GM13976 (cell line): ENCODE measurements at places on chromosomes 7 and 10.

GRCh38 chr7:43653466-43653865 lies 70.6 kb downstream of the STK17A start:
- DNase-seq, result no peak

GRCh38 chr10:45660876-45661411 lies 11.6 kb downstream of the ZFAND4 start:
- DNase-seq, result no peak

- DNase-seq, result no peak
Measured at GRCh38 chr7:103487419-103487818, 41.4 kb upstream of the SLC26A5 start.

DNA sequence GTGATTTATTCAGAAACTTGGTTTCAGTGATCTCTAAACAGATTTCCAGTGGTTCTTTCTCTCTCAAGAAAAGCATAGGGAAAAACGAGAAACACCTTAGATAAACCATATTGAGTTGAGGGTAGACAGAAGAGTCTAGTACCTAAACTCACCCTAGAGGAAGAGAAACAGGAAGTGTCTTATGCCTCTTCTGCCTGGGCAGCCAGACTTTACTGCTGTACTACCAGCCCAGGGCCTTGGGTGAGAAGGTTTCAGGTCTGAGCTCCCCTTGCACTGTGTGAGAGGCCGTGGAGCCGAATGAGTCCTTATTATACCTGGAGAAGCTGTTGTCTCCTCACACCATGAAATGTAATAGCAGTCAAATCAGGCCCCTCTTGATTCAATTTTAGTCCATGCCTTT lies 18.2 kb downstream of the HIF1AN start:
- DNase-seq, result no peak

- DNase-seq, result no peak
Measured at GRCh38 chr7:40802497-40802896, 667.7 kb downstream of the SUGCT start.

- DNase-seq, result no peak
Measured at GRCh38 chr10:16297069-16297468, 139.7 kb upstream of the PTER start.

- DNase-seq, result no peak
Measured at GRCh38 chr10:127398971-127399365, 150.1 kb upstream of the NPS start.

DNA sequence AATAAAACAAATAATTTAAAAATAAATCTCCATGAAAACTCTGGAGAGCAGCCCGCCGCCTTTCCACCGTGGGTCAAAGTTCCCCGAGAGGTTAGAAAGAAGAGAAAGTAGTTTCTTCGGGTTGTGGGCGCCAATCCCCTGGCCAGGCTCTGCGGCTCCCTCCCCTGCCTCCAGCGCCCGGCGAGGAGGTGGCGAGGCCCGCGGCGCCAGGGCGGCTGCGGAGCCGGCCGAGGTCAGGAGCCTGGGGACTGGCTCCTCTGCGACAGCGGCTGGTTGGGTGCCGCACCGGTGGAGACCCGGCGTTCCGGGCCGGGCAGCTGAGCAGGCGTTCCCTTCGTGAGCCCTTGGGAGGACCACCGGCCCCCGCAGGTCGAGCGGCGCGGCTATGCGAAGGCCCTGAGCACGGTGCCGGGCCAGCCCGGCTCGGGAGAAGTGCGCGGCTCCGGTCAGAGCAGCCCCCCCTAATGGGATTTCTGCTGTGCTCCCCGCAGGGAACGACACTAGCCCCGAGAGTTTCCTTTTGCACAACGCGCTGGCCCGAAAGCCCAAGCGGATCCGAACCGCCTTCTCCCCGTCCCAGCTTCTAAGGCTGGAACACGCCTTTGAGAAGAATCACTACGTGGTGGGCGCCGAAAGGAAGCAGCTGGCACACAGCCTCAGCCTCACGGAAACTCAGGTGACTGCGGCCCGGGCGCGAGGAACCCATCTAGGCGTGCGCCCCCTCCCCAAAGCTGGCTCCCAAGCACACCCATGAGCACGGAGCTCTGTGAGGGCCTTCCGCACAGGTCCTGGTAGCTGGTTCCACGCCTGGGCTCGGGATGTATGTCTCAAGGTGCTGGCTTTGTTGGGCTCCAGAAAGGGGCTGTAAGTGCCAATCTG lies 2.8 kb downstream of the EMX2 start:
- DNase-seq, result peak; percentile 30

DNA sequence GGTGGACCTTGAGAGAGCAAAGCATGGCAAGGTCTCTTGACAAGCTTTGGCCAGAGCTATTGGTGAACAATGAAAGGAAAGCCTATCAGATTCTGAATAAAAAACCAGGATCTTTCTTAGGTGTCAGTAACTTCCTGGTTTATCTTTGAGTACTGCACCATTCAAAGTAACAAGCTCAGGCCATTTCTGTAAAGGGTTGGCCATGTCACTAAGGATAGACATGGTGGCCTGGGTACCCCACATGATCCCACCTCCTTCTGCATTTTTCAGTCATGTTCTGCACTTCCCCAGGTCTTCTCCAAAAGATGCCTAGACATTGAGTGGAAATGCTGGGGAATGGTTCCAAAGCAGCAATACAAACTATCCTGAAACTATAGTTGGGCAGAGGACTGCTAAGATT lies 242.0 kb downstream of the ARHGAP12 start:
- no peak for DNase-seq

- no peak for DNase-seq
Measured at GRCh38 chr7:11315666-11316258, 342.1 kb downstream of the PHF14 start.

GRCh38 chr7:142873281-142873784 lies 12.2 kb downstream of the TRPV6 start:
- peak; percentile 72 for DNase-seq

- DNase-seq, result no peak
Measured at GRCh38 chr10:75712242-75712880, 280.9 kb downstream of the LRMDA start.

DNA sequence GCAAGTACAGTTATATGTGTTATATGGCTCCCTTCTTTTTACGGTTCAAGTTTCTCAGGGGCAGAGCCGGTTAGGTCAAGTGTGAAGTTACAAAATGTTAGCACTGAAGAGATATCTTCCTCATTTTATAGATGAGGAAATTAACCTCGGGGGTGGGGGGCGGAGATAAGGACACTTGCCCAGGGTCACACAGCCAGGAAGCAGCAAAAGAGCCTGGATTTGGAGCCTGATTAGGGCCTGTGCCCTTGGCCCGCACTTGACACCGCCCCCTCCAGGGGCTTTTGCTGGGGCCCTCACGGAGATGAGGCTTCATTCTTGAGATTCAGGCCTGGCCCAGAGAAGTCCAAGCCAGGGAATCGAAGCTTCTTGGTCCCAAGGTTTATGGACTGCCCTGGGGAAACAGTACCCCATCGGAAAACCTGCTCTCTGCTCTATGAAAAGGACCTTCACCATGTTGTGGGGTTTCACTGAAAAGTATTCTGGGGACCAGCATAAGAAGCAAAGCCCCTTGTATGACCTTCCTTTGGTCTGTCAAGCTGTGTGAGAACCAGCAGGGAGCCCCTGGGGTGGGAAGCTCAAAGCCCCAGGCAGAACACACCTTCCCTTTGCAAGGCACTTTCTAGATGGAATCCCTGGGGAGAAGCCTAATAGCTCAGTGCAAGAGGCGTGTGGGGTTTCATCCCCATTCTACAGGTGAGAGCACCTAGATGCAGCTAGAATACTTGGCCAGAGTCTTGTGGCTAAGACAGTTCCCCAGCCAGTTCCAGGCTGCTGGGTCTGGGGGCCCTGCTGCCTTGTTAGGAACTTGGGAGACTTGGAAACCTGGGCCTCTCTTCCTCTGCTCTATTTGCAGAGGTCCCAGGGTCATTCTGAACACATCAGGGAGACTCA lies 21.9 kb downstream of the UNC5B start:
- no peak for DNase-seq

- DNase-seq, result peak; percentile 23
Measured at GRCh38 chr10:93718937-93719725, 16.7 kb upstream of the FRA10AC1 start.

DNA sequence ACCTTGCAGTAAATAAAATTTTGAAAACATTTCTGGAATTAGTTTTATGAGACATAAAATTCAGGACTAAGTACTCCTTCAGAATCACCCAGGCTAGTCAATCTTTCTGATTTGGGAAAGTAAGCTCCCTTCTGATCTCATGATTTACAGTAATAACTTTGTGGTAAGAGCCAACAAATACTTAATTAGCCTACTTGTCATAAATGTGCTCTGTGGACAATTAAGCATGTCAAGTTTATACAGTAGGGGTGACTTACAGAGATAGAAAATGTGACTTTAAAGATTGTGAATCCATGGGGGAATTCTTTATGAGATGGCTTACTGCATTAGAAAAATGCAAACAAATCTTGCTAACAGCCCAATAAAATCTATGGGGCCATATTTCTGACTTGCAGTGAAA lies 616.9 kb upstream of the GHITM start:
- no peak for DNase-seq

GRCh38 chr7:48691788-48692187 lies 232.6 kb upstream of the CDC14C start:
- DNase-seq, result no peak

DNA sequence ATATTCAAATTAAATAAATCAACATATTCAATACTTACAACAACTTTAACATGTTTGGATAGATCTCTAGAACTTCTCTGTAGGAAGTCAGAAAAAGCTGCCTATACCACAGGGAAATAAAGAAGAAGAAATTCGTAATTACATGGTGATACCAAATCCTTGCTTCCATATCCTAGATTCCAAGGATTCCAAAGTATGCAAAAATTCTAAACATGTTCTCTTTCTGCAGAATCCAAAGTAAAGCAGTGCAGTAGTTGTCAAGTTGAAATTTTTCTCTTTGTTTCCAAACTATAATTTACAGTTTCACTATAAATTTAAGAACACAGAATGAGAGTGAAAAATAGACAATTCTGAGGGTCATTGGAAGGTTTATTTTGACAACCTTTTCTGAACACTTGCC lies 233.7 kb upstream of the PTN start:
- DNase-seq, result no peak

GRCh38 chr7:121046009-121046408 lies 57.5 kb downstream of the CPED1 start:
- no peak for DNase-seq

DNA sequence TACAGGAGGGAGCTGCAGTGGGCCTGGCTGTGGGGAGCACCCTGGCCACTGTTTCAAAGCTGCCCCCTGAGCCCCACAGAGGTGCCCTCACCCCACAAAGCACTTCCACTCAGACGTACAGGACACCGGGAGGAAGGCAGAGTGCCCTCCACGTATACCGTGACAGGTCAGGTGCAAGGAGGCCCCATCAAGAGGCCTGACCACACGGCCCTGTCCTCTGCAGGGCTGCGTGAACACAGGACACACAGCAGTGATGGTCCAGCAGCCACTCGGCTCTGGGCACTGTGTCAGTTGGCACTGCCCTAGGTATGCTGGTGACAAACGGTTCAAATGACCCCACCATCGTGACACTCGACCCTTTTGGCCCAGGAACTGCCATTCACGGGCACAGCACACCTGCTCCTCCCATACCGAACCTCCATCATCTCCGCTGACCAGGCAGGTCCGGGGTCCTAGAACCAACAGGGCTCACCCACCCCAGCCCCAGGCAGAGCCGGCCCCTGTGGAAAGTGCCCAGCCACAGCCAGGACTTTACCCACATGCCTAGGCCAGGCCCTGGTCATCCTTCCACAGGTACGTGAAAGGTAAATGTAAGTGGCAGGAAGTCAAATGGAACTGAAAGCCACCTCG lies 560.9 kb downstream of the PTPRN2 start:
- no peak for DNase-seq

GRCh38 chr10:57898231-57898630 lies 369.5 kb downstream of the IPMK start:
- no peak for DNase-seq

GRCh38 chr7:93414574-93414973 lies 159.9 kb downstream of the CALCR start:
- DNase-seq, result no peak

DNA sequence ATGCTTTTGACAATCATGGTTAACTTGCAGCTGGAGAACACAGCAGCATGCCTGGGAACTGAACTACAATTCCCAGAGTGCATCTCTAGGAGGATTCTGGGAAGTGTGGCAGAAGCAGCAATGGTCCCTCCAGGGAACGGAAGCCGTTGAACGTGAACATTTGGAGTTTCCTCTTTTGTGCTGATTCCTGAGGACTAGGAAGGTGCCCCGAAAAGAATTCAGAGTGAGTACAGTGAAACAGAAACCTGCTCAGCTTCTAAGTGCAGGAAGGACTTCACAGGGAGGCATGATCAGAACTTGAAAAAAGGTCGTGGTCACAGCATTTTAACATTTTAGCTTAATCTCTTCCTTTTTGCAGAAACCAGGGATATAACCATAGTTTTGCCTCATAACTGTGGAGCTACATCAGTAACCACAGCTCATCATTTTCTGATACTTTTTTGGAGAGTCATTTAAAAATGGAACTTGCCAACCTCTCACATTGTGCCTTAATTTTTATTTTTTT lies at the start of gene NUDT13:
Gene NUDT13 (plus strand): TSS at position 111 of the 505 bp plus-strand sequence. CDS start 3,911 bp downstream, outside the sequence.
- peak; percentile 68 for DNase-seq
